ENCODE measurements at places on chromosomes 5 and 9. TPM values are rescaled to one million over a fixed set of nuclear protein-coding genes. Genes with fewer than 3 reads are reported as not detected.

OCLN gene
- total RNA-seq = 4.2 TPM

DOCK8 gene
- under 0.01 TPM for total RNA-seq

TOR2A gene
- 10.1 TPM for total RNA-seq

FOXD4L4 gene
- not detected for total RNA-seq

IFNK gene
- not detected for total RNA-seq

PCBD2 gene
- total RNA-seq = 5.0 TPM

SLC36A2 gene
- not detected for total RNA-seq

SH2D3C gene
- total RNA-seq = not detected

INSL4 gene
- total RNA-seq = not detected

NTNG2 gene
- 0.15 TPM for total RNA-seq

CAMK2A gene
- total RNA-seq = 0.45 TPM

SLC6A7 gene
- not detected for total RNA-seq

ACTBL2 gene
- total RNA-seq = 0.15 TPM

RNF145 gene
- 29.3 TPM for total RNA-seq

SLC6A18 gene
- total RNA-seq = not detected

C1QTNF3 gene
- total RNA-seq = 0.34 TPM

PCDHGA5 gene
- 0.15 TPM for total RNA-seq

FAM221B gene
- not detected for total RNA-seq

ADRA1B gene
- 2.4 TPM for total RNA-seq

FBLL1 gene
- total RNA-seq = 0.34 TPM

SLC27A6 gene
- total RNA-seq = 0.17 TPM

SPATA31C1 gene
- not detected for total RNA-seq

MYMK gene
- total RNA-seq = not detected

IRX4 gene
- total RNA-seq = not detected

PRDM9 gene
- total RNA-seq = not detected

HRH2 gene
- 0.17 TPM for total RNA-seq

YTHDC2 gene
- total RNA-seq = 7.3 TPM

KIF4B gene
- not detected for total RNA-seq

AHRR gene
- 10.6 TPM for total RNA-seq

KIF3A gene
- 3.4 TPM for total RNA-seq

GCNT4 gene
- 0.34 TPM for total RNA-seq

SMC2 gene
- total RNA-seq = 19.0 TPM

SPATA31E1 gene
- total RNA-seq = not detected

CCDC192 gene
- not detected for total RNA-seq

ZDHHC11B gene
- total RNA-seq = not detected

SPARC gene
- total RNA-seq = 644 TPM

GKAP1 gene
- 1.0 TPM for total RNA-seq

PDZD2 gene
- total RNA-seq = 1.3 TPM

ALDH7A1 gene
- 26.9 TPM for total RNA-seq

FASTKD3 gene
- total RNA-seq = 9.2 TPM

PSD2 gene
- not detected for total RNA-seq

ANKRD31 gene
- under 0.01 TPM for total RNA-seq

TMEM232 gene
- total RNA-seq = 0.45 TPM

TAF11L9 gene
- total RNA-seq = not detected

PCDHGA11 gene
- 10.9 TPM for total RNA-seq
